Lung (tissue), 17 donors: ENCODE measurements at places on chromosomes 12 and 14. TPM values are rescaled to one million over a fixed set of nuclear protein-coding genes. Genes with fewer than 3 reads are reported as not detected.
A peak's percentile ranks its signal among the peaks of the same experiment; 100 is the strongest.

Gene CHGA
- 4.4 TPM for total RNA-seq

Gene SLC17A8
- total RNA-seq = 14.8 TPM

Gene TTC5
- total RNA-seq = 21.8 TPM

Gene PTPRQ
- 0.95 TPM for total RNA-seq

Gene INSM2
- 0.17 TPM for total RNA-seq

DNA sequence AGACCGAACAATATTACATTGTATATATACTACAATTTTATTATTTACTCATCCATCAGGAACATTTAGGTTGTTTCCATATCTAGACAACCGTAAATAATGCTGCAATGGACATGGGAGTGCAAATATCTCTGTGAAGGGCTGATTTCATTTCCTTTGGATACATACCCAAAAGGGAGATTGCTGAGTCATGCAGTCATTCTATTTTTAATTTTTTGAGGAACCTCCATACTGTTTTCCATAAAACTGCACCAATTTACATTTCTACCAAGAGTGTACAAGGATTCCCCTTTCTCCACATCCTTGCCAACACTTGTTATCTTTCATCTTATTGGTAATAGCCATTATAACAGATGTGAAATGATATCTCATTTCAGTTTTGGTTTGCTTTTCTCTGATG lies 84.7 kb downstream of the SLC41A2 start:
- no peaks in the 10 kb centered on the region for H3K27me3 ChIP-seq
- no peaks in the 10 kb centered on the region for H3K4me1 ChIP-seq
- no peaks in the 10 kb centered on the region for H3K36me3 ChIP-seq
- H3K27ac ChIP-seq = no peak overlapping the region
- H3K4me3 ChIP-seq = no peak overlapping the region

- H3K27ac ChIP-seq = no peak overlapping the region
- H3K4me3 ChIP-seq = no peak overlapping the region
- H3K4me1 ChIP-seq = peaks cover 5% of the 10 kb centered on the region
- no peaks in the 10 kb centered on the region for H3K36me3 ChIP-seq
- no peak for DNase-seq
These were observed 67.9 kb downstream of the TMEM30B start for GRCh38 chr14:61213191-61213621.

- H3K27me3 ChIP-seq = no peaks in the 10 kb centered on the region
- no peaks in the 10 kb centered on the region for H3K36me3 ChIP-seq
- no peak for DNase-seq
- H3K4me3 ChIP-seq = no peak overlapping the region
- H3K27ac ChIP-seq = no peak overlapping the region
These were observed 4.0 kb downstream of the SETD1B start for GRCh38 chr12:121807642-121808347.

DNA sequence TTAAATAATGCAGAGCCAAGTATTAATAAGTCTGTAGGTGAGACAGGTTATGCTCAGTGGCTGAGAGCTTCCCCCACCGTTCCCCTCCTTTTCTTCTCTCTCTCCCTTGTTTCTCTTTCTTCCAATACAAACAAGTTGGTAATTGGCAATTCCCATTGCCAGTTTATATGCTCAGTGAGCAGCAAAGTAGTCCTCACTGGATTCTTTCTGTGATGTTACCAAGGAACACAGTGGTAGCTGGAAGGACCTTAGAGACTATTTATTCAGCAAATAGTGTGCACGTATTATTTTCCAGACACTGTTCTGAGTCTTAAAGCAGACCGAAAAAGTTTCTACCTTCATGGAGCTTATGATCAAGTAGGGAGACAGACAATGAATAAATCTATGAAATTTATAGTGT lies 344.4 kb downstream of the FUT8 start:
- H3K27ac ChIP-seq = no peak overlapping the region
- no peaks in the 10 kb centered on the region for H3K27me3 ChIP-seq

DNA sequence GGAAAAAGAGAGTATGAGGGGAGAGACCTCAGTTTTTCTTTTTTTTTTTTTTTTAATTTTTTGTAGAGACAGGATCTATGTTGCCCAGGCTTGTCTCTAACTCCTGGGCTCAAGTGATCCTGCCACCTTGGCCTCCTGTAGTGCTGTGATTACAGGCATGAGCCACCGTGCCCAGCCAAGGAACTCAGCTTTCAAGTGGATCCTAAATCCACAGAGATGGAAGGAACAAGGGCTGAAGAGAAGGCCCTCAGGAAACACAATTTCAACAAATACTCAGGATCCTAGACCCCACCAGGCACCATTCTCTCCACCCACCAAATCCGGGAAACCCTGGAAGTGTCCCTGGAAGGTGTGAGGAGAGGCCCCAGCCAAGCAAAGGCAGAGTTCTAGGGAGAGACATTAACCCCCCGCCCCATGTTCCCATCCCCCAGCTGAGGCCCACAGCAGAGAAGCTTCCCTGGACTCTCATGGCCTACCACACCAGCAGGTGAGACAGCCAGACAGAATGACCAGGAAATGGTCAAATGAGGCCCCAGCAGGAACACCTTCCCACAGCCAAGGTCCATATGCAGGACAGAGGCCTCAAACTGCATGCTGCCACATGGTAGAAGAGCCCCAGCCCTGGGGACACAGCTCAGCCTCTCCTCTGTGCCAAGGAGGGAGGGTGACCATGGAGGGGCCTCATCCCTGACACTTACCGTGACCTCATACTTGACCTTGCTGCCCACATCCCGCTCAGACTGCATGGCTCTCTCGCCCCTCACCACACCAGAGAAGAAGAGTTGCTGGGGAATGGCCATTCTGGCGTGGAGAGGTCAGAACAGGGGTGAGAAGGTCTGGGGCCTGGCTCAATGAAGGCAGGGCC lies 14.1 kb downstream of the ITGA7 start:
- H3K36me3 ChIP-seq = peaks cover 1% of the 10 kb centered on the region
- no peak overlapping the region for H3K4me3 ChIP-seq
- H3K27ac ChIP-seq = no peak overlapping the region
- no peak for DNase-seq
- no peaks in the 10 kb centered on the region for H3K27me3 ChIP-seq

DNA sequence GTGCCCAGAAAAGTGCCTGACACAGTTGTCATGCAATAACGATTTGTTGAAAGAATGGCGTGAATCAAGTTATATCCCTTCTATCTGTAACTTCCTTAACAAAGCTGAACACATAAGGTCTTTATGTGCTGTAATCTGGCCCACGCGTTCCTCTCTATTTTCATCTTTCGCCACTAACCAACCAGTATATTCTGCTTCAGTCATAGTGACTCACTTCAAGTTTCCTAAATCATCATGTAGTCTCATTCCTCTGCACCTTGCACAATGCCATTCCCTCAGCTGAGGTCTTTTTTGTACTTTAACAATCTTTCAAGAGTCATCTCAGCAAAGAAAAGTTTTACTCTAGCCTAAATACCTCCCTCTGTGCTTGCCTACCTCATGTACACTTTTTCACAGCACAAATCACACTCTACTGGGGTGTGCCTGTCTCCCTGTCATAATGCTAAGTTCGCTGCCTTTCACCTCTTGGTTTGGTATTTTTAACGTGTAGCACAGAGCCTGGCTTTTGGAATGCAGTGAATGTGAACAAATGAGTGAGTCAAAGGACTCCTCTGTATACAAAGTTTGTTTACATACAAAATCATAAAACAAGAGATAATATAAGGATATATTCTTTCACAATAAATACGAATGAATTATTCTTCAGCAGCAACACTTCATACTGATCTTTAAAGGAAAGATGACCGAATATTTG lies 2.9 kb upstream of the CMAS start:
- H3K27me3 ChIP-seq = no peaks in the 10 kb centered on the region
- no peaks in the 10 kb centered on the region for H3K36me3 ChIP-seq
- no peak overlapping the region for H3K4me3 ChIP-seq

DNA sequence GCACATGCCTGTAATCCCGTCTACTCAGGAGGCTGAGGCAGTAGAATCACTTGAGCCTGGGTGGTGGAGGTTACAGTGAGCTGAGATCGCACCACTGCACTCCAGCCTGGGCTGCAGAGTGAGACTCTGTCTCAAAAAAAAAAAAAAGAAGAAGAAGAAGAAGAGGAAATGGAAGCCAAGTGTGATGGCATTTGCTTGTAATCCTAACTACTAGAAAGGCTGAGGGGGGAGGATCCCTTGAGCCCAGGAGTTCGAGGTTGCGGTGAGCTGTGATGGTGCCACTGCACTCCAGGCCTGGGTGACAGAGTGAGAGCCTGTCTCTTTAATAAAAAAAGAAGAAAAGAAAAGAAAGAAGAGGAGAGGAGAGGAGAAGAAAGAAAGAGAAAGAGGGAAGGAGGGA lies 52.1 kb downstream of the LGMN start:
- H3K27ac ChIP-seq = no peak overlapping the region
- no peaks in the 10 kb centered on the region for H3K36me3 ChIP-seq
- H3K4me1 ChIP-seq = peaks cover 3% of the 10 kb centered on the region
- no peak overlapping the region for H3K4me3 ChIP-seq
- H3K27me3 ChIP-seq = no peaks in the 10 kb centered on the region
- no peak for DNase-seq

DNA sequence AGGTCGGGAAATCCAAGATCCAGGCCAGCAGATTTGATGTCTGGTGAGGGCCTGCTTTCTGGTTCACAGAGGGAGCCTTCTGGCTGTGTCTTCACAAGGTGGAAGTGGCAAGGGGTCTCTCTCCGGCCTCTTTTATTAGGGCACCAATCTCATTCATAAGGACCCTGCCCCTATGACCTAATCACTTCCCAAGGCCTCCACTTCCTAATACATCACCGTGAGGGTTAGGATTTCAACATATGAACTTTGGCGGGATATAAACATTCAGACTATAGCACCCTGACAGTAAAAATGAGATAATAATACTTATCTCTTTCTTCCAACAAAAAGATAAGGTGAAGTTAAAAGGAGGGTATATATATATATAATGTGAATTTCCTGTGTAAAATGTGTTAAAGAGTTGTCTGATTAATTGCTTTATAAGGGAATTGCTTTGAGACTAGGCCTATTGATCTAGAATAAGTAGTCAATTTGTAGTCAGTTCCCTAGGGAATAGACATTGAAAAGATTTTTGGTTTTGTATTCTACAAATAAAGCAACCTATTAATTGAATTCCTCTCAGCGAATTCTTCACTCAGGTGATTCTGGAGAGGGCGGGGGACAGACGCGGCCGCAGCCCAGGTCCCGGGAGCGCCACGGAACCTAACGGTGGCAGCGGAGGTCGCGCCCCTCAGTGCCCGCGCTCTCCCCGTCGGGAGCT lies 516 bp upstream of the LGALS3 start:
- H3K36me3 ChIP-seq = no peaks in the 10 kb centered on the region
- DNase-seq = no peak
- H3K27me3 ChIP-seq = no peaks in the 10 kb centered on the region
- peak overlapping the region; percentile 70 for H3K4me3 ChIP-seq

GRCh38 chr12:110819646-110820045 lies 27.1 kb upstream of the CCDC63 start:
- H3K36me3 ChIP-seq = no peaks in the 10 kb centered on the region
- no peaks in the 10 kb centered on the region for H3K4me1 ChIP-seq
- H3K4me3 ChIP-seq = no peak overlapping the region
- H3K27ac ChIP-seq = no peak overlapping the region
- H3K27me3 ChIP-seq = no peaks in the 10 kb centered on the region
- no peak for DNase-seq

- DNase-seq = no peak
- no peaks in the 10 kb centered on the region for H3K4me1 ChIP-seq
- no peaks in the 10 kb centered on the region for H3K27me3 ChIP-seq
- peaks cover 14% of the 10 kb centered on the region for H3K36me3 ChIP-seq
- H3K27ac ChIP-seq = no peak overlapping the region
- H3K4me3 ChIP-seq = no peak overlapping the region
These were observed 29.5 kb upstream of the MSRB3 start for GRCh38 chr12:65248656-65249633.

GRCh38 chr12:89789862-89790261 lies 81.2 kb upstream of the ATP2B1 start:
- peak; percentile 18 for DNase-seq
- H3K36me3 ChIP-seq = no peaks in the 10 kb centered on the region
- H3K27ac ChIP-seq = no peak overlapping the region
- H3K4me3 ChIP-seq = no peak overlapping the region

GRCh38 chr14:35068238-35069012 lies 22.4 kb downstream of the FAM177A1 start:
- no peak overlapping the region for H3K4me3 ChIP-seq
- no peak overlapping the region for H3K27ac ChIP-seq
- H3K27me3 ChIP-seq = no peaks in the 10 kb centered on the region
- peaks cover 5% of the 10 kb centered on the region for H3K36me3 ChIP-seq
- no peaks in the 10 kb centered on the region for H3K4me1 ChIP-seq

- no peaks in the 10 kb centered on the region for H3K4me1 ChIP-seq
- no peak overlapping the region for H3K27ac ChIP-seq
- DNase-seq = no peak
- no peaks in the 10 kb centered on the region for H3K27me3 ChIP-seq
- H3K4me3 ChIP-seq = no peak overlapping the region
- H3K36me3 ChIP-seq = no peaks in the 10 kb centered on the region
These were observed 160.6 kb upstream of the SYT1 start for GRCh38 chr12:78703820-78704525.

GRCh38 chr14:40218282-40218941 lies 786.2 kb upstream of the FBXO33 start:
- H3K36me3 ChIP-seq = no peaks in the 10 kb centered on the region
- no peak for DNase-seq
- H3K4me1 ChIP-seq = no peaks in the 10 kb centered on the region
- no peaks in the 10 kb centered on the region for H3K27me3 ChIP-seq
- H3K27ac ChIP-seq = no peak overlapping the region

DNA sequence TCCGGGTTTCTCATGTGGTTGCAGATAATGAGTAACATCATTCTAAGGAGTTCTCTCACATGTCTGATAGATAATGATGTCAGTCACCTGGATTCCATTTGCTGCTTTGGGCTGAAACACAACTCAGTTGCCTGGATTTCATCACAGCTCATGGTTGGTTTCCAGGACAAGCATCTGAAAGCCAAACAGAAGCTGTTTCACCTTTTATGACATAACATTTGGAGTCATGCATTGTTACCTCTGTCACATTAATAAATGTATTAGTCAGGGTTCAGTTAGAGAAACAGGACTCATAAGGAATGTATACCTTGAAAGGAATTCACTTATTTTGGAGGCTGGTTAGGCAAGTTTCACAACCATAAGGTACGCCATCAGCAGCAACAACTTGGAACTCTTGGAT lies 251.9 kb upstream of the ATXN7L3B start:
- no peaks in the 10 kb centered on the region for H3K4me1 ChIP-seq
- no peak for DNase-seq
- H3K4me3 ChIP-seq = no peak overlapping the region
- H3K27me3 ChIP-seq = no peaks in the 10 kb centered on the region
- no peaks in the 10 kb centered on the region for H3K36me3 ChIP-seq

GRCh38 chr14:104213301-104214034 lies 75.1 kb downstream of the KIF26A start:
- no peaks in the 10 kb centered on the region for H3K27me3 ChIP-seq
- no peak overlapping the region for H3K27ac ChIP-seq
- no peaks in the 10 kb centered on the region for H3K4me1 ChIP-seq
- H3K4me3 ChIP-seq = no peak overlapping the region
- no peaks in the 10 kb centered on the region for H3K36me3 ChIP-seq

DNA sequence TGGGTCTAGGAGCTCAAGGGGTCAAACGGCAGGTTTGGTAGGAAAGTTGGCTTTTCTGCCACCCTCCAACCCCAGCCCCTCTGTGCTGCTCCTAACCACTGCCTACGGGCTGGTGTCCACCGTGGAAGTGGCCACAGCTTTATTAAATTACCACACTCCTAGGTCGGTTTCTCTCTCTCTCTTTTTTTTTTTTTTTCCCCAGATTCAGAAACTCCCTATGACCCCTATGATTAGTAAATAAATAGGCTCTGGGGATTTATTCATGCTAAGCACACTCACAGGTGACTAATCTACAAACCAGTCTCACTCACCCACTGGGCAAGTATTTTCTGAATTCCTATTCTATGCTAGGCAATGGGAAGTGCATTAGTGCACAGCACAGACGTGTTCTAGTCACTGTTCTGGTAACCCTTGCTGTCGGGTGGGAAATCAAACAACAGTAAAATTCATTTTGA lies 8.7 kb upstream of the DDX47 start:
- H3K27ac ChIP-seq = no peak overlapping the region
- no peaks in the 10 kb centered on the region for H3K27me3 ChIP-seq
- H3K36me3 ChIP-seq = no peaks in the 10 kb centered on the region
